GM23248 (cell line): ENCODE measurements at places on chromosomes 16 and 17. TPM values are rescaled to one million over a fixed set of nuclear protein-coding genes. Genes with fewer than 3 reads are reported as not detected.
A peak's percentile ranks its signal among the peaks of the same experiment; 100 is the strongest.

DNA sequence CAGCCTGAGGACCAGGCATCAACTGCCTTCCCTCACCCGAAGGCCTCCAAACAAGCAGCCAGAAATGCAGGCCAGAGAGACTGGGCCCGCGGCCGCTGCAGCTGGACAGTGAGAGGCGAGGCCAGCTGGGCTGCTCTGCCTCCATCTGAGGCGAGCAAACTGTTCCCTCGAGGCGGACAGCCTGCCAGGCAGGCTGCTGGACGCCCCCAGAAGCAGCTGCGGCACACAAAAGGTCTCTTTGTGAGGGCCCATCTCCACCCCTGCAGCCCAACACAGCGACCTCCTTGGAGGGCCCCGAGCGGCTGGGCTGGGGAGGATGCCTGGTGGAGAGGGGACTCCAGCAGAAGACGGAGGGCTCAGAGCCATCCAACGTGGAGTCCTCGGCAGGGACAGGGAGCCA, 4.7 kb downstream of the CORO7 start:
- H3K36me3 ChIP-seq = no peaks in the 10 kb centered on the region; the same call in 1 of the 2 replicates
- 0 out of 2 replicates have a peak, but pooled peaks cover 6% of the 10 kb centered on the region for H3K4me1 ChIP-seq
- no peaks in the 10 kb centered on the region for H3K27me3 ChIP-seq
- no peak overlapping the region for H3K4me3 ChIP-seq
- DNase-seq = no peak

DNA sequence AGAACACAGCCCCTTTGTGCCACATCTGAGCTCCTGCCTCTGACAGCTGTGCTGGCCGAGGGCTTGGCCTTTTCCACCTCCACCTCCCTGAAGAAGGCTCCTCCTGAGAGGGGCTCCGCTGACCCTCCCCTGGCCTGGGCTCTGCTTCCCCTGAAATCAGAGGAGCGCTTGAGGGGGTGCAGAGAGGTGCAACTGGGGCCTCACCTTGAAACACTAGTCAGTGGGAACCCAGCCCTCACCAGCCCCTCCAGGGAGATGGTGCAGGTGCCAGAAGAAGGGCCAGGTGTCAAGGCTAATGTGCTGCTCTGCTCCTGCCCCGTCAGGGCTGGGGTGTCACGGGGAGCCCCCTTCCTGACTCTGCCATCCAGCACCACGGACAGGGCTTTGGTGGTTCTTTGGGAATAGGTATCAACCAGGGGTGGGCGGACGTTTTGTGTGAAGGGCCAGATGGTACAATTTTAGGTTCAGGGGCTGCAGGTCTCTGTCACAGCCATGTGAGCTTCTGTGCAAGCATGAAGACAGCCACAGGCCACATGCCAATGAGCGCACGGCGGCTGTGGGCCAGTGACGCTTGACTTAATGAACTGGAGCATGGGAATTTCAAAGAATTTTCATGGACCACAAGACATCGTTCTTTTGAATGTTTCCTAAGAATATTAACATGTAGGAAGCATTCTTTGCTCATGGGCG, 2.1 kb upstream of the ZG16B start:
- H3K4me1 ChIP-seq = no peaks in the 10 kb centered on the region
- no peak for DNase-seq
- no peaks in the 10 kb centered on the region for H3K36me3 ChIP-seq
- H3K27me3 ChIP-seq = peaks cover 17% of the 10 kb centered on the region

- H3K4me1 ChIP-seq = peaks cover 31% of the 10 kb centered on the region
- peaks cover 22% of the 10 kb centered on the region for H3K36me3 ChIP-seq
- no peak for DNase-seq
Measured at GRCh38 chr16:58119509-58119845, 9.7 kb downstream of the CFAP20 start.

ITGAL gene
- polyA plus RNA-seq = 0.27 TPM in 1 of 2 replicates, not detected in the other

DNA sequence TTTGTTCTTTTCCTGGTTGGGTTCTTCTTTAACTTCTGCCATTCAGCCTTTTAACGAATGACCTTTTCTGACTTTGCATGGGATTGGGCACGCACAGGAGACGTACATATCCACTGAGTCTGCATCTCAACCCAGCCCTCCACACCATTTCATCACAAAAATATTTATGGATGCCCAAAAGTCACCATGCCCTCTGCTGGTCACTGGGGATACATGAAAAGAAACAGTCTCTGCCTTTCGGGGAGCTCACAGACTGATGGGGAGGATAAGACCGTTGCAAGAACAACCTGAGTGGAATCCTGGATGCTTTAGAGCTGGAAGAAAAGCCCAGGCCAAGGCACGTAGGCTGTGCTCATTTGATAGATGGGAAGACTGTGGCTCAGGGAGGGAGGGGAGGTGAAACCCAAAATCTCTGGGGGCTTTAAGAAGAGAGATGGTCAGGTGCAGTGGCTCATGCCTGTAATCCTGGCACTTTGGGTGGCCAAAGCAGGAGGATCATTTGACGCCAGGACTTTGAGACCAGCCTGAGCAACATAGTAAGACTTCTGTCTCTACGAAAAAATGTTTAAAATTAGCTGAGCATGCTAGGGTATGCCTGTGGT, 7.9 kb upstream of the MT2A start:
- no peak overlapping the region for H3K27ac ChIP-seq
- 0 out of 2 replicates have a peak, but pooled peaks cover 3% of the 10 kb centered on the region for H3K27me3 ChIP-seq
- H3K4me3 ChIP-seq = peak overlapping the region; percentile 33; the same call in 1 of the 2 replicates
- H3K36me3 ChIP-seq = no peaks in the 10 kb centered on the region
- peaks cover 4% of the 10 kb centered on the region for H3K4me1 ChIP-seq

PIMREG gene
- polyA plus RNA-seq = 22.6 and 24.4 TPM in 2 replicates

GRCh38 chr16:76278086-76278485, 885 bp downstream of the CNTNAP4 start:
- H3K4me3 ChIP-seq = no peak overlapping the region
- no peak overlapping the region for H3K27ac ChIP-seq
- H3K27me3 ChIP-seq = no peaks in the 10 kb centered on the region
- DNase-seq = no peak
- H3K4me1 ChIP-seq = no peaks in the 10 kb centered on the region
- no peaks in the 10 kb centered on the region for H3K36me3 ChIP-seq

- H3K27me3 ChIP-seq = no peaks in the 10 kb centered on the region
- H3K4me3 ChIP-seq = no peak overlapping the region
- H3K4me1 ChIP-seq = peaks cover 34% of the 10 kb centered on the region
- DNase-seq = no peak
- H3K36me3 ChIP-seq = no peaks in the 10 kb centered on the region
Measured at GRCh38 chr17:17028878-17029535, 13.2 kb upstream of the MPRIP start.

DNA sequence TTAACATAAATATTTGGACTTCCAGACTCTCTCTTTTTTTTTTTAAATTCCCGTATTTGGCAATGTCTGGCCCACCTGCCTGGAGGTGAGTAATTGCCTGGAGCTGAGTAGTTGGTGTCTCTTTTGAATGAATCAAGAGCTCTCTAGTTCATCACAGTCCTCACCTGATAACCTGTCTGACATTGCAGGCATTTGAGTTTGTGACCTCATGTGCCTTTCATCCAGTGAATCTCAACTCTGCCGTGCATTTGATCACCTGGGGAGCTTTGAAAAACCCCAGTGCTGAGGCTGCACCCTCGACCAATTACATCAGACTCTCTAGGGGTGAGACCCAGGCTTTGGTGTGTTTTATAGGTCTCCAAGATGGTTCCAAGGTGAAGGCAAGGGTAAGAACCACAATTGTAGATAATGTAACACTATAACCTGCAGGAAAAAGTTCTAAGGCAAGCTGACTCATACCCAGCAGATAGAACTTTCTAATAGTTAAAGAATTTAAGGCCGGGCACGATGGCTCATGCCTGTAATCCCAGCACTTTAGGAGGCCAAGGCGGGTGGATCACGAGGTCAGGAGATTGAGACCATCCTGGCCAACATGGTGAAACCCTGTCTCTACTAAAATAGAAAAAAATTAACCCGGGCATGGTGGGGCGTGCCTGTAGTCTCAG, 24.5 kb upstream of the HS3ST2 start:
- no peak overlapping the region for H3K27ac ChIP-seq
- H3K4me3 ChIP-seq = no peak overlapping the region
- peaks cover 32% of the 10 kb centered on the region for H3K4me1 ChIP-seq
- peak; percentile 43 for DNase-seq
- no peaks in the 10 kb centered on the region for H3K36me3 ChIP-seq

GRCh38 chr16:67521095-67521804, 7.4 kb upstream of the RIPOR1 start:
- H3K27me3 ChIP-seq = no peaks in the 10 kb centered on the region
- peak; percentile 97 for DNase-seq
- no peaks in the 10 kb centered on the region for H3K36me3 ChIP-seq
- H3K4me3 ChIP-seq = peak overlapping the region; percentile 79

DNA sequence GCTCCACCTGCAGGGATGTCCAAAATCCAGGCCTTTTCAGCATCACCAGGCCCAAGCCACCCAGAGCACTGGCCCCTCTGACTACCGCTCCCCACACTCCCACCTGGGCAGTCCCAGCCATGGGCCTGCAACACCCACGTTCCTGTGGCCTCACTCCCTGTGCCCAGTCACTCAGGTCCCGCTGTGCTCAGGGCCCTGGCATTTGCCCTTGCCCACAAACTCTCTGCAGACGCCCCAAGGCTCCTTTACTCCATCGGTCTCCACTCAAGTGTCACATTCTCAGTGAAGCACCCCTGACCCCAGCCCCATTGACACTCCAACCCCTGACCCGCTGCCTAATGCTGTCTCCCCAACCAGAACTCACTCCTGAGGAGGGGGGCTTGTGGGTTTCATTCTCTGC, 23.6 kb downstream of the MPG start:
- no peak overlapping the region for H3K27ac ChIP-seq
- no peak overlapping the region for H3K4me3 ChIP-seq
- H3K36me3 ChIP-seq = peaks cover under 1% of the 10 kb centered on the region; the same call in 1 of the 2 replicates
- no peak for DNase-seq

DNA sequence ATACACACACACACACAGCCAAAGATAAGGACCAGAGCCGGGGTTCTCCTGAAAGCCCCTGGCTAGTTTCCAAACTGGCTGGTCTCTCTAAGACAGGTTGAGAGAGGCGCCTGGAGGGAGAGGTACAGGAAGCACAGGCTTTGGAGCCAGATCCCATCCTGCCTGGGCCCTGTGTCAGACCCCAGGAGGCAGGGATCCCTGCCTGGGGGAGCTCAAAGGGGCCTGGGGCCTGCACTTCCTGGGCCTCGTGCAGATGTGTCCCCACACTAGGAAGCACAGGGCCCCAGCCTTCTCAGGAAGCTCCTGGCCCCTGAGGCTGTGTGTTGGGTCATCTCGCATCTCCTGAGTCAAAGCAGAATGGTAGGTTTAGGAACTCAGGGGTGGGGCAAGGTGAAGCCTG, 16.0 kb downstream of the SLC5A10 start:
- H3K4me1 ChIP-seq = peaks cover 17% of the 10 kb centered on the region
- H3K36me3 ChIP-seq = no peaks in the 10 kb centered on the region; the same call in 1 of the 2 replicates
- peak; percentile 35 for DNase-seq
- H3K4me3 ChIP-seq = no peak overlapping the region

NLRC3 gene
- polyA plus RNA-seq = 0.11 and 0.22 TPM in 2 replicates

DNA sequence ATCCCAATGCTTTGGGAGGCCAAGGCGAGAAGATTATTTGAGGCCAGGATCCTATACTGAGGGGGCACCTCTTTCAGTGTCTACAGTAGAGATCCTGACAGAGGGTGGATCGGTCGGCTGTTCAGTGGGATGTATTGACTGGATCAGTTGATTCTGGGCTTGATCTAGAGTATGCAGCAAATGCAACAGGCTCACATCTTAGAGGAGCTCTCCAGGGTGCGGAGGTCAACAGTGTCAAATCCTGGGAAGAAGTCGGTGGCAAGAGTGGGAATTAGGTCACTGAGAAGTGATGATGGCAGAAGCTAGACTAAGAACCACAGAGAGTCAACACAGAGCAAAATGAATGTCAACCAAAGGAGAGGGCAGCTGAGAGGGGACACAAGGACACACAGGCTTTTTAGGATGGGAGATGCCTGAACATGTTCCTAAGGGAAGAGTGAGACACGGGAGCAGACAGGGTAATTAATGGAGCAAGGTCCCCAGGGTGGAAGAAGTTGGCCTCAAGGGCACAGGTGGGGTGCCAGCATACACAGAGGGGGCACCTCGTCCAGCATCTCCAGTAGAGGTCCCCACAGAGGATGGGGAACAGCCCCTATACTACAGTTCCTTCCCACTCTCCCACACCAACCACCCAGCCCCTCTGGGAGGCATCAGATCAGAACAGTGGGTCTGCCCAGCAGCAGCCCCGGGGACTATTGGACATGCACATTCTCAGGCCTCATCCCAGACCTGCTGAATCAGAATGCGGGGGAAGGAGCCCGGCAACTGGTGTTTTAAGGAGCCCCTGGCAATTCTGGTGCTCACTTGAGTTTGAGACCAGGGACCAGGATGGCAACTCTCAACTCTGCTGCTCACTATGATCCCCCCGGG, 10.0 kb upstream of the CYTH1 start:
- no peak overlapping the region for H3K27ac ChIP-seq
- H3K36me3 ChIP-seq = peaks cover 32% of the 10 kb centered on the region
- H3K4me3 ChIP-seq = no peak overlapping the region
- H3K4me1 ChIP-seq = peaks cover 27% of the 10 kb centered on the region
- no peak for DNase-seq

SLC52A1 gene
- polyA plus RNA-seq = not detected in 2 replicates

DNA sequence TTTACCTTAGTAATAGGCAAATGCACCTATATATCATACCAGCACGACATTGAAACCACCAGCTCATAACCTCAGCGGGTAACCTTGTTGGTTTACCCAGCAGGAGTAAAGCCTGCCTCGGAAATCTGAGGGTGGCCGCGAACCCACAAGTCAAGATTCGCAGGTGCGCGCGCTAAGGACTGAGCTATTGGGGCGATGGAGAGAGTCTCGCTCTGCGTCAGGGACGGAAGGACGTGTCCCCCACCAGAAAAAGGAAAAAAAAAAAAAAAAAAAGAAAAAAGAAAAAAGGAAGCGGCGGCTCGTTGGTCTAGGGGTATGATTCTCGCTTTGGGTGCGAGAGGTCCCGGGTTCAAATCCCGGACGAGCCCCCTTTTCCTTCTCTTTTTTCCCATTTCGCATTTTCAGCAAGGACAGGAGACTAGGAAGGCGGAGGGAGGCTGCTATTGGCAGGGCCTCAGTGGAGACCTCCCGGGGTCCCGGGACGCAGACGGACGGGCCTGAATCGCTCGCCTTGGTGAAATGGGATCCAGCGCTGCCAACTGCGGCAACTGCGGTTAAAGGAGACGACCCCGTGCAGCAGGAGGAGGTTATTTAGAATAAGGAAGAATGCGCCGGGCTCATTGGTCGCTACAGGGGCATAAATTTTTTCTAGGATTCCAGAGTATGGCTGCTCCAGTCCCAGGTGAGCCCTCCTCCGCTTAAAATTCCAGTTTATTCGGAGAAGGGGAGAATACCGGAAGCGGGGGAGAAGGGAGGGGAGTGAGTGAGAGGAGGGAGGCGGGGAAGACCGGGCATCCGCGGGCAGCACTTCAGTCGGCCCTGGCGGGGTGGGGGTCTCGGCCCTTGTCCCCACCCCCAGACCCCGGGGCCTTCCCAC, at the start of gene OR1F1:
TSS of gene OR1F1 (plus strand) at position 407 of the 877 bp plus-strand sequence.
- H3K27me3 ChIP-seq = no peaks in the 10 kb centered on the region
- peaks cover 6% of the 10 kb centered on the region; the same call in 1 of the 2 replicates for H3K4me1 ChIP-seq
- H3K4me3 ChIP-seq = peak within 1 kb of the TSS; percentile 79

TNFRSF13B gene
- not detected in 2 replicates for polyA plus RNA-seq
